Astrocyte of the hippocampus (primary cell): ENCODE measurements at places on chromosomes 13 and 19.
A peak's percentile ranks its signal among the peaks of the same experiment; 100 is the strongest.

DNA sequence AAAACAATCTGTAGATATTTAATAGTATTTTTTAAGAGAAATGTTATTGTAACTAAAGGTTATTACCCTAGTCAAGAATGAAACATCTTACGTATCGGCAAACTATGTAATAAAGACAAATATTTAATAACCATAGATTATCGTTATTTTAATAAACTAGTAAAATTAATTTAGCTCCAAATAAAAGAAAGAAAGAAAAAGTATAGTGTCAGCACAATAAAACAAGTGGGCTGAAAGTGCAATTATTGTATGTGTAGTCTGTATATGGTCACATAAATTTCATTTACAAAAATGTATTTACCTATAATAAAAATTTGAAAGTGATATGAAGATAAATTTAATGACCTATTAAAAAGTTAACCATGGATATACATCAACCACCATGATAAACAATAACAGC is 1258.4 kb upstream of the MIR17HG start:
- no peak for DNase-seq

- DNase-seq = no peak
These were observed 211.2 kb downstream of the UQCRFS1 start for GRCh38 chr19:29001597-29002245.

DNA sequence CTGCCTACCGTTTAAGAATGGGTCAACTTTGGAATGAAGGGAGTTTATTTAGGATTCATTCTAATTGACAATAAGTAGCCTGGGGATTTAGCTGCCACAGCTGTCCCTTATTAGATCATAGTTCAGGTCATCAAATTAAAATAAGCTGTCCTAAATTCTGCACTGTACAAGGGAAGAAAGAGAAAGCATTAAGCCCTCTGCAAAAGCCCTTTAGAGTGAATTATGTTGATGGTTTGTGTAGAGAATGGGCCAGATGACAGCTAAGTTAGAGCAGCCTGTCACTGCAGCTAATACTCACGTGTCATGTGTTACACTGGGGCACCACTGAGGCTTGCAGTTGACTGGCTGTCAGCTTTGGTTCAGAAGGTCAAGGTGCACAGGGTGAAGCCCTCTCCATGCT is 737.1 kb upstream of the SLC10A2 start:
- no peak for DNase-seq

- no peak for DNase-seq
These were observed 4.6 kb upstream of the PNMA8A start for GRCh38 chr19:46475986-46476385.

GRCh38 chr13:85671336-85671735 is 127.9 kb downstream of the SLITRK6 start:
- DNase-seq = no peak

DNA sequence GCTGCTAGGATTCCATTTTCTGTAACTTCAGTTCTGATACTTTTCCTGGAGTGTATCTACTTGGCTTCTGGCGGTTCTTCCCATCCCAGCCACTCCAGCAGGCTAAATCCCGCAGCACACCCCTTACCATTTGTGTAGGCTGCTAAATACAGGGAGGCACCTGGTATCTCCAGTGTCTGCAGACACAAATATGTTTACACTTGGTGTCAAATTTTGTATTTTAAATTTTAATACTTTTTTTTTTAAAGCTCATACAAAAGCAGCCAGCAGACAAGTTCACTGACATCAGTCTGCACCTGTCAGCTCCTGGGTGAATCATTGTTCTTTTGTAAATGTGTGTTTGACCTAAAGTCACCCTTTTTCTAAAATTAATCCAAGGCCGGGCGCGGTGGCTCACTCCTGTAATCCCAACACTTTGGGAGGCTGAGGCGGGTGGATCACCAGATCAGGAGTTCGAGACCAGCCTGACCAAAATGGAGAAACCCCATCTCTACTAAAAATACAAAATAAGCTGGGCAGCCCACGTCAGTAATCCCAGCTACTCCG is 3.4 kb upstream of the ZSCAN4 start:
- DNase-seq = no peak

- DNase-seq = no peak
These were observed 276.9 kb upstream of the SGCG start for GRCh38 chr13:22903925-22904324.

GRCh38 chr19:3137119-3137518 is 1.3 kb downstream of the GNA15 start:
- no peak for DNase-seq

- DNase-seq = peak; percentile 96
These were observed at the start of gene COG6 for GRCh38 chr13:39655569-39656324. TSS of gene COG6 (plus strand) at chr13:39655662. CDS start at chr13:39655727, 65 bp downstream.

GRCh38 chr13:33940898-33941297 is 122.9 kb downstream of the RFC3 start:
- DNase-seq = peak; percentile 18

GRCh38 chr13:50437252-50437651 is 406.2 kb downstream of the DLEU7 start:
- DNase-seq = no peak

DNA sequence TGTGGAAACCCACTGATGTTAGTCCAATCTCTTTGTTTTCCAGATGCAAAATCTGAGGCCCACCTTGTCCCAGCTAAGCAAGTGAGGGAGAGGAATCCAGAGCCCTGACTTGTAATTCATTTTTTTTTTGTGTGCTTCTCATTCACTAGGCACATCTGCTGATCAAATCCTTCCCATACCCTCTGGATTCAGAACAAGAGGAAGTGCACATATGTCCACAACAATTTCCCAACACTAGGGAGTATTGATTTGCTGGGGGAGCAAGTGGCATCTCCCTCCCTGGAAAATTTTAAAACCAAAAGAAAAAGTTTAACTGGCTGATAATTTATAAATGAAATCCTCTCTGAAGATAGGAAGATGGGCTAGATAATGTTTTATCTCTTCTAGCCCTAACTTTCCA is 94.6 kb upstream of the RFC3 start:
- DNase-seq = no peak

DNA sequence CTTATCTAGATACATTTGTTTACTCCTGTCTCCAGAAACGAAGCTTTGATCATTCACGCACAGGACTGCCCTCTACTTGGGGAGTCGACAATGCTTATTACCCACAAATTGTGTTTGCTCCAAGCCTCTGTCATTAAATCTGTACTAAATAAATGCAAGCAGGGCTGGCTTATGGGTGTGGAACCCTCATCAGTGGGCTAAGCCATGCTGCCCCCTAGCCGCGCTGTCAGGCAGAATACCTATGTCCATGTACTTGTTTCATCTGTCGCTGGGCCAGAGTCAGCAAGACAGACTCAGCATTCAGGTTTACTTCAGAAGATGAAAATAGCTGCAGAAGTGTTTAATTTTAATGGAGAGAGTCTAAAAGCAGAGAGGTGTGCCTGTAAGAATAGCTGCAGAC is 110.0 kb upstream of the PRR20A start:
- DNase-seq = no peak

GRCh38 chr19:55087542-55087901 is 11.9 kb downstream of the EPS8L1 start:
- DNase-seq = peak; percentile 61

DNA sequence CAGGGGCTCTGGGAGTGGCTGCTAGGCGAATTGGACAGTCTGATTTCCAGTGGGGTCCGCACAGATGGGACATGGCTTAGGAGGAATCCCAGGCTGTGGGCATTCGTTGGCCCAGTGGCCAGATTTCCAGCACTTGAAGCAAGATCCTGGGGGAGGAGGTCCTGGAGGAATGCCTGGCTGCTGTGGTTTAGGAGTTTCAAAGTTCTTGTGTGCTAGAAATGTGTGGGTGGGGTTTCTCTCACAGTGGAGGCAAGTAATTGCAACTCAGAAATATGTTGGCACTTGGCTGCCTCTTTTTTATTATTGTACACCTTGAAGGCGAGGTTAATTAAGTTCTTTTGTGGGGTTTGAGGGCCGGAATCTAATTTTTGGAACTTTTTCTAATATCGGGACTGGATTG is 17.1 kb downstream of the IGFL3 start:
- peak; percentile 85 for DNase-seq
